ENCODE measurements at places on chromosomes 7 and 10.

DNA sequence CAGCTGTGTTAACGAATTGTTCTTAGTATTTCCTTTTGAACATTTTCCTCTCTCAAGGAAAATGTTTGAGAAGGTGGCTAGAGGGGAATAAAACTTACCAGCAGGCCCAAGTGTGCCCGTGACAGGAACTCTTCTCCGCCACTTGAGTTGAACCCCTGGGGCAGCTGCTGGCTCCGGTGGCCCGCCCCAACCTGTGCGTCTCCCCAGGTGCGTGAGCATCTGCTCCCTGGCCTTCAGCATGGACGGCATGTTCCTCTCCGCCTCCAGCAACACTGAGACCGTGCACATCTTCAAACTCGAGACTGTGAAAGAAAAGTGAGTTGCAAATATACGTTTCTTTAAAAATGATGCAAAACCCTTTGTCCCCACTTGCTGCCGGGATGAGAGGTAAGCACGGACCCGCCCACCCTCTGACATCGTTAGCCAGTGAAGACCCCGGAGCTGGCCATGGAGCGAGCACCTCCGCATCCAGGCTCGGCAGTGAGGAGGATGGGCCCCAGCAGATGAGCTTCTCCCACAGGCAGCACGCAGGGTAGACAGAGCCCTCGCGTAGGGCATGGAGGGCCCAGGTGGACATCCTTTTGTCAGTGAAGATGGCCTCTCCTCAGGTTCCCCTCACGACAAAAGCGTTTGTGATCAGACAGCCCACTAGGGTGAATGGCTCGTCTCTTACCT is 35.7 kb downstream of the WIPI2 start:
- no peak for DNase-seq

- no peak for DNase-seq
Measured at GRCh38 chr7:1812509-1813393, 142.7 kb downstream of the ELFN1 start.

DNA sequence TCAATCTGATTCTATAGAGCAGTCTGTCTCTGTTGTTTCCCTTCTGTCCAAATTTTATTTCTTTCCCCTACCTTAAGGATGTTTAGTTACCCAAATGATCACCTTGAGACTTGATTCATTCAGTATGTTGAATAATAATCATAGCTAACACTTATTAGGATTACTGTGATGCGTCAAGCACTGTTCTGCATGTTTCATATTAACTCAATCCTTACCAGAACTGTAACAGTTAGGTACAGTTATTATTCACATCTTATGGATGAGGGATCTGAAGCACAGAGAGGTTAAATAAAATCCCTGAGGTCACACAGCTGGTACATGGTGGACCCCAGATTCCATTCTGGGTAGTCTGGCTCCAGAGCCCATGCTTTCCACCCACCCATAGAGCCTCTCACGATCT is 97.9 kb upstream of the SAMD8 start:
- no peak for DNase-seq

GRCh38 chr7:96415293-96415940 is 93.5 kb upstream of the SLC25A13 start:
- DNase-seq = no peak

DNA sequence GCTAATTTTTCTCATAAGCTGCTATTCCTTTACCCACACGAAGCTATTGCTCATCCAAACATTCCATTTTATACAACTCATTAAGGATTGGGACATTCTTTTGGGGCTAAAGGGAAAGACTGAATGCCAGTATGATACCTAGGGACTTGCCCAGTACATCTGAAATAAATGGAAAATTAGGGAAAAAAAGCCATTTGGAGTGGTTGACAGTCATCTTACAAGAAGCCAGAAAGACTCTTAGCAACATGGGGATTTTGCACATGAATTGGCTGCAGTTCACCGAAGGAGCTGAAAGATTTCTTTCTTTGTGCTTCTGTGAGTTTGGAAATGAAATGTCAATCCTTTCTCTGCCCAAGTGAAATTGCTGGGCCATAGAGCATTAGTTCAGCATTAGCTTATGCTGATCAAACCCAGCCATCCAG is 43.3 kb upstream of the MTURN start:
- DNase-seq = no peak

DNA sequence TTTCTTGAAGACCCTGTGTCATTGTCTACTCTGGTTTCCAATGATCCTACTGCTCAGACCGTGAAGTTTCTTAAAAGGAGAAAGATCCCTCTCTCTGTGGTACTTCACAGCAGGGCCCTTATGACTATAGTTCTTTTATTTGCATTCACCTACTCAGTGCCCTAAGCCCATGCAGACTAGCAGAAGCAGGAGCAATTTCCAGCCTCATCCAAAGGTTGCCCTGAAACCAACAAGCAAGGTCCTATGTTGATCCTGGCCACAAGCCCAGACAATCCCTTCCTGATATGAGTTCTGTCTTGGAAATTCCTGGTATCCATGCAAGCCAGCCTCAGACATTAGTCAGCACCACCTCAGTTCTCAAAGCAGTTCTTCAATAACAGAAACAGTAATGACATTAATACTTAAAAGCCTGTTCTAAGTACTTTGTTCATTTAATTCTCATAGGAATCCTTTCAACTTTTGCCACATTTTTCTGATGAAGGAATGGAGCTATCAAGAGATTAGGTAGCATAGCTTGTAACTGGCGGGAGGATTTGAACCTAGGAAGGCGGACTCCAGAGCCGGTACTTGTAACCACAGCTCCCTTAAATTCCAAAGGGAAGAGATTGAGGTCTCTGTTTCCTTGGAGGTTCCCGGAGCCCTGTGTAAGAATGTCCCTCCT is 58.1 kb upstream of the ST8SIA6 start:
- no peak for DNase-seq

- no peak for DNase-seq
Measured at GRCh38 chr7:143454091-143454680, 10.9 kb downstream of the TAS2R60 start.

GRCh38 chr7:109579901-109580300 is 1010.2 kb downstream of the DNAJB9 start:
- no peak for DNase-seq

DNA sequence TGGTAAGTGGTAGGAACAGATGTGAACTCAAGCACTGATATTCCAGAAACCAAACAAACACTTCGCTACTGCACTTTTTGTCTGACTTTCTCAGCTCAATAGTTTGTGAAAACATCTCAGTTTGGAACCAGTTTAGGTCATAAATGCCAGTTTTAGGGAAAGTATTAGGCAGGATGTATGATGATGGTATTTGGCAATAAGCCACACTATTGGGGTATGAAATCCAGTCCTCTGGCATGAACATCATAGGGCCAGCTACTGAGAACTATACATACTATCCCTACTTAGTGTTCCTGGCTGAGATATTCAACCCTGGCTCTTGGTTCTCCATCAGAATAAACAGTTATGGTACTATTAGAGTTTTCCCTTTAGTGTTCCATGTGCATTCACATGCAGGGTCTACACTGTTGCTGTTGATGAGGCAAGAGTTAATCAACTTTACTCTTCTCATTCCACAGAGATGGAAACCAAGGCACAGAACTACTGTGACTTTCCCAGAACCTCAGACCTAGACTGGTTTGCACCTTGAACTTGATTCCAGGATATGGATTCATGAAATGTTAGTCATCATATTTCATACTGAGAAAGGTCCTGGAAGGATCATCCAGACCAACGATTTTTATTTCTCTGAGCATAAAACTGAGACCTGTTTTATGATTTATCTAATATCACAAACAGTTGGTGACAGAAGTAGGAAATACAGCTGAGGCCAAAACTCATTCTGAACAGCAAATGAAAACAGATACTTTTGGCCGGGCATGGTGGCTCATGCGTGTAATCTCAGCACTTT is 20.0 kb upstream of the IFIT2 start:
- no peak for DNase-seq

GRCh38 chr7:84202855-84203254 is 8.3 kb upstream of the SEMA3A start:
- no peak for DNase-seq

DNA sequence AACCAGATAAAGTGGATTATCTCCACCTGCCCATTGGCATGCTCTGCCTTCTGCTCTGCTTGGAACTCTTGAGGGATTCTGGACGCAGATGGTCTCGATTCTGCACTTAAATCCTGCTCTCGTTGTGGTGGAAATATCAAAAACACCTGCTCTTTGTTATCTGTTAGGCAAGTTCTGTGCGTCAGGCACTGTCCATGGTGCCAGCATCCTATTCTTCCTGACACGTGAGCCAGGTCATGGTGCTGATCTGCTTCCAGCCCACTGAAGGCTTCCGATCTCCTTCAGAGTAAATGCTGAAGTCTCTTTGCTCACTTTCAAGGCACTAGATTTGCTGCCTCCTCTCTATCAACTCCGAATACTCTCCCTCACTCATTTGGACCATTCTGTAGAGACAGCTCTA is 505.6 kb downstream of the HTR7 start:
- no peak for DNase-seq

DNA sequence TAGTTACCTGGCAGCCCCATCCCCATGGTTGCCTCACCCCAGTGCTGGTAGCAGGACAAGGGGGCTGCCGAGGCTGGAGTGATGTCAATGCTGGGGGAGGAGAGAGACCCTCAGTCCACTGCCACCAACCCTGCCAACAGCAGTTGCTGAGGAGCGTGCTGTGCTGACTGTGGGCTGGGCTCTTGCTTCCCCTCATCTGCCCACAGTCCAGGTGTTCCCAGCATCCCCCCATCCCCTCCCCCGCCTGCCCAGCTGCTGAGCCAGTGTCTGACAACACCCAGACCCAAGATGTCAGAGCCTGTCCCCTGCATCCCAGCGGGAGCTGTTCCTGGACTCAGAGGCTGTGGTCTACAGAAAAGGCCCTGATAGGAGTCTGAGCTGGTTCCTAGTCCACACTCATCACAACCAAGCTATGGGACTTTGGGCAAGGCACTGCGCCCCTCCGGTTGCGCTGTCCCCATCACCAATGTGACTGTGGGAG is 14.6 kb upstream of the PSAP start:
- DNase-seq = no peak

DNA sequence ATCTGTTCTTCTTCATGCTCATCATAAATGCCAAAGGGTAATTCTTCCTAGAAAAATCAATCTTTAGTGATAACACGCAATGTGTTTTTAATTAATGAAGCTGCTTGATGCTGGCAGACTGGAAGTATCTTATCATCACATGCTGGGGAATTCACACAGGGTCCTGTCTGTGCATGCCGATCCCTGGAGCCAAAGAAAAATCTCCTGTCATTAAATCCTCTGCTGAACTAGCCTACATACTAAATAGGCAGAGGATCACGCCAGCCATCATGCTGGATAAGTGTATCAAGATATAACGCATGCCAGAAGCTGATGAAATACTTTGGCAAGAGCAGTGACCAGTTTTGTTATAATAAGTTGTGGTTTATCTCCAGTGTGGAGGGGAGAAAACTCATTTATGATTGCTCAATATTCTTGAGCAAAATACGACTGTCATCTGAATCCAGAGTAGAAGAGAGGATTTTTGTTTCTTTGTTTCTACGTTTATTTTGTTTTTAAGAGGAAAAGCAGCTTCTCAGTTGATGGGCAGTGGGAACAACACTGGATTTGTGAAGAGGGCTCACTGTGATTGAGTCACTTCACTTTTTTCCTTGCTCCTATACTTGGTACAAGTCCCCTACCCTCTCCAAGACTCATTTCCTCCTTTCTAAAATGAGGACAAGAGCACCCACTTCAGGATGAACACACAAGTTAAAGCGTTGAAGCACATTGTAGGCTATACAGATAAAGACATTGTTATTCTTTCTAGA is 649.1 kb downstream of the TNS3 start:
- DNase-seq = no peak

DNA sequence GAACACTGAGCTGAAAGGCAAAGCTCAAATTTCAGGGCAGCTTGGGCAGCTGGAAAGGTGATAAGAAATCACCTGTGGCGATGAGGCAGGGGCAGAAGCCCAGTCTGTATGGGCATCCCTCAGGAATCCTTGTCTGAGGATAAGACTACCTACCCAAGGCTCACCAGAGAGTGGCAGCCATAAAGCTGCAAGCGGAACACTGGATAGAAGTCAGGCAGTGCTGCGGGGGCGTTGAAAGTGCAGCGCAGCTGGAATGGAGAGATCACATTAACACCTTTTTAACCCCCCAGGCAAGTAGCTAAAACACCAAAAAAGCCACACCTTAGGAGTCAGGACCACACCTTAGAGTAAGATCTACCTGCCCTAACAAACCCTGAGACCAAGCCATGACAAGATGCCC is 38.2 kb downstream of the ABCB5 start:
- DNase-seq = no peak

GRCh38 chr7:123666492-123666891 is 10.8 kb downstream of the LMOD2 start:
- DNase-seq = no peak

DNA sequence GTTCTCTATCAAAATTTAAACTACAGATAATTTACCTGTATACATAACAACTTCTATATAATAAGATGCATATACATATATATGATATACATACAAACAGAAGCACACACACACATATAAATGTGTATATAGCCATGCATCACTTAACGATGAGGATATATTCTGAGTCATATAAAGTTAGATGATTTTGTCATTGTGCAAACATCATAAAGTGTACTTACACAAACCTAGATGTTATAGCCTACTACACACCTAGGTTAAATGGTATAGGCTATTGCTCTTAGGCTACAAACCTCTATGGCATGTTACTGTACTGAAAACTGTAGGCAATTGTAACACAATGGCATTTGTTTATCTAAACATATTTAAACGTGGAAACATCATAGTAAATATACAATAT is 937.6 kb upstream of the KCND2 start:
- DNase-seq = no peak

GRCh38 chr7:88111140-88111743 is 108.6 kb downstream of the SRI start:
- DNase-seq = no peak

- DNase-seq = no peak
Measured at GRCh38 chr10:18236756-18237155, 96.5 kb downstream of the CACNB2 start.

DNA sequence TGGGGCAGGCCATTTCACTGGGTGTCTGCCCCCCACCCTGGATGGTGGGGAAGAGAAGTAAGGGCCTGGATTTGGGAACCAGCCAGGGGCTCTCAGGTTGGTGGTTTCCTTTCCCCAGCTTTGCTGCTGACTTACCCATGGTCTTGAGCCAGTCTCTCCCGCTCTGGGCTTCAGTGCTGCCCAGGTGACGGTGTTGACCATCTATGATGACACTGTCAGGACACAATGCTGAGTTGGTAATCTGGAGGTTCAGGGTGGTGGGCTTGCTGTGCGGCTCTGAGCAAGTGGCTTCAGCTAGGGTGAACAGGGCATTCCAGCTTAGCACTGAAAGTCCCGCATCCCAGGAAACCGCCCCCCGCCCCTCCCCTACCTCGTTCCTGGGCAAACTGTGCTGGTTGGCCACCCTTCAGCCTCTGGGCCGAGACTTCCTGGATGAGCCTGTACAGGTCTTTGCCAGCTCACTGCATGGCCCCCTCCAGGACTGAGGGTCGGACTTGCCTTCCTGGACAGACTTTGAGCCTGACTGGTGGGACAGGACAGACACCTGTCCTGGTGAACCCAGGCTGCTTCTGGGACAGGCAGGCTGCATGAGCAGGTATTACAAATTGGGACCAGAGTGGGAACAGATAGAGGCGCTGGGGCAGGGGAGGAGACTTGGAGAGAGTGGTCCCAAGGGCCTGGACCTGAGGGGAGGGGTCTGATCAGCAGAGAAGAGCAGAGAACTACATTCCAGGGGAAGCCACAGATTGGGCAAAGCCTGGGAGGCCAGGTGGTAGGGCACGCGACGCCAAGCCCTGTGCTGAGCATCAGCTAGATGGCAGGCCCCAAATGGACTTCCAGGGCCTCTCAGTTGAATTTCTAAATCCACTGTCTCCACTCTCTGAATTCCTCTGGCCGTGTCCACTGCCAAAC is 19.9 kb upstream of the ZMIZ1 start:
- DNase-seq = no peak

Measured in naive B cell (primary cell).